ENCODE measurements at places on chromosomes 2 and 18.

DNA sequence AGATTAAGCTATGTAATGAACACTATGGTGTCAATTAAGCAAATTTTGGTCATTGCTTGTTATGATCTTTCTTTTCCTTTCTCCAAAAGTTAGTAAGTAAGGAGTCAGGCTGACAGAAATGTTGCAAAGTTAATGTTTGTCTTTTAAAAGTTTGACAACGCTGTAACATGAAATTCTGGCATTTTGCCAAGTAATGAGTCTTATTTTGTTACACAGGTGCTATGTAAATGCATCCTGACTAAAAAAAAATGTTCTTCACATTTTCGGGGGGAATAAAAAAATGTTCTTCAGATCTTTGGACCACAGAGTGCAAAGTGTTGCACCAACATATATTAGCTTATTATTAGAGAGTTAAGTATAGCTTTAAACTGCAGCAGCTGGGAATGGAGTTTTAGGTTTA, 54.8 kb upstream of the PROKR1 start:
- no peak for DNase-seq

- no peak for DNase-seq
Measured at GRCh38 chr2:174544156-174544555, 53.4 kb downstream of the WIPF1 start.

DNA sequence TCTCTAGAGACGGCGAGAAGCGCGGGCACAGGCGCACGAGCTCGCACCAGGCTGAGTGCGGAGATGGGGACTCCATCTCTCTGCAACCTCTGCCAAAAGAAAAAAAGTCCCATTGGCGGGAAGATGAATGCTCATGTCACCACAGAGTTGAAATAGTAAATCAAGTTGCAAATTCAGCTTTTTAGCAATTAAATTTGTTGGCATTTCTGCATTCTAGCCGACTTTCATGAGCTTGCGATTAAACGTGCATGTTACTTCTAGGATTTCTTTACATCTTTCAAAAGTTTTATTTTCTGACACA, 588 bp downstream of the CHAC2 start:
- DNase-seq: no peak

DNA sequence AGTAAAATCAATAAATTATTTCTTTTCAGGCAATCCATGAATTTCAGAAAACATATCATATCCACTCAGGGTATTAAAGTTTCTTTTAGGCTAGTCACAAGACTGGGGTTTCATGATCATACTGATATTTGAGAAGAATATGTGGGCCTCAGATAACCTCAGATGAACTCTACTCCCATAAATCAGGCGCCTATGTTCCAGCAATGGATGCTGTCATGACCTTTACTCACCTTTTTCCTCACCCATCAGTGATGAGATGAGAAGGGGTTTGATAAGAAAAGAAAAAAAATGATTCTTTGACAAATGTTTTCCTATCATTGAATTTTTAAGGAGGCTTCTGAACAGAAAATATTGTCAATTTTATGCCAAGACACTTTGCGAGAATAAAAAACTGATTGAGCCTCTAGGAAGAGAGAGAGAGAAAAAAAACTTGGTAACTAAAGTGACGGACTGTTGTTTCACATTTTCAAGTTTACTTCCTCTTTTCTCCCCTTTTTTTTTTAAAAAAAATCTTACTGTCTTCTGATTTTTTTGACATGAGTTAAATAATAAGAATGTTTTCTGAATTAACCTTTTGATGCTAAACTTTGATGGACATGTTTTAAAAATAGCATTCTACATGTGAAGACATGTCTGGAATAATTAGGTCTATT, 309.1 kb upstream of the MAP2 start:
- DNase-seq: no peak

DNA sequence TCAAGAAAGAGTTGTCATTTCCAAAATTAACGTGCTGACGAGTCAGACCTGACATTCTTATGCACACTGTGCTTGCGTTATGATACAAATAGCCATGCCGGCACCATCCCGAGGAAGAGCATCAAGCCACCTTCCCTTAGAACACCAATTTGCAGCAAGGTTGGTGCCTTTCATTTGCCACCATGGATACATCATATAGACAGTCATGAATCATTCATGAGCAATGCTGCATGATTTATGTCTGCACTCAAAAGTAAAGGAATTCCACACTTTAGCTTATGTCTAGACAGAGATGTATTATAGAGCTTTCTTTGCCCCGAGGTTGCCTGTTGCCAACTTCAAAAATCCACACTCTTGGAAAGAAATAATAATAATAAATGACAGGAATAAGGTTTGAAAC, 166.9 kb downstream of the VWC2L start:
- DNase-seq: no peak

DNA sequence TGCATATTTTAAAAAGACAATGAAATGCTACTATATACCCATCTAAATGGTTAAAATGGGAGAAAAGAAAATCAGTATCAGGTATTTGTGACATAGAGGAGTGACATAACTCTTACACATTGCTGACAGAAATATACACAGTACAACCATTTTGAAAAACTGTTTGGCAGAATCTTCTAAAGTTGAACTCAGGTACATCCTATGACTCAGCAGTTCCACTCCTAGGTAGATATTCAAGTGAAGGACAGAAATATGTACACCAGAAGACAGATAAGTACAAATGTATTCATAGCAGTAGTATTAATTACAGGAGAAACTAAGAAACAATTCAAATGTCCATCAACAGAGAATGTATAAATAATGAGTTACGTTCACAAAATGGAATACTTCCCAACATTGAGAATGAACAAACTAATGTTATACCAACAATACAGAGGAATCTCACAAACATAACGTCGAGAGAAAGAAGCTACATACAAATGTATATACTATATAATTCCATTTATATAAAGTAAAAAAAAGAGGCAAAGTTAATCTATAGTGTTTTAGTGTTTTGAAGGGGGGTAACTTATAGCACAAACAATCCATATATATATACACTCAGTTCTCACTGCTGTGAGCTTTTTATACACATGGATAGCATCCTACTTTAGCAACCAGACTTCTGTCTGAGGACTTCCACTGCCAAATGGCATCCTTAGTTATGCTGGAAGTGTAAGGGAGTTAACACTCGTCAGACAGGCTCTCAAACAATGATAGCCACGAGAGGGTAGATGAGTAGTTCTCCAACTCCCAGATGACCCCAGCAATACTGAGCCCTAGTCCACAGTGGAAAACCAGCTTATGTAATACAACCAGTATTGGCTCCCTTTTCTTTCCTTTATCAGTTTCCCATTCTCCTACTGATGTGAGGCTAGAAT, 172.5 kb downstream of the NBAS start:
- DNase-seq: no peak

- no peak for DNase-seq
Measured at GRCh38 chr2:208320686-208321085, 54.6 kb downstream of the PIKFYVE start.

DNA sequence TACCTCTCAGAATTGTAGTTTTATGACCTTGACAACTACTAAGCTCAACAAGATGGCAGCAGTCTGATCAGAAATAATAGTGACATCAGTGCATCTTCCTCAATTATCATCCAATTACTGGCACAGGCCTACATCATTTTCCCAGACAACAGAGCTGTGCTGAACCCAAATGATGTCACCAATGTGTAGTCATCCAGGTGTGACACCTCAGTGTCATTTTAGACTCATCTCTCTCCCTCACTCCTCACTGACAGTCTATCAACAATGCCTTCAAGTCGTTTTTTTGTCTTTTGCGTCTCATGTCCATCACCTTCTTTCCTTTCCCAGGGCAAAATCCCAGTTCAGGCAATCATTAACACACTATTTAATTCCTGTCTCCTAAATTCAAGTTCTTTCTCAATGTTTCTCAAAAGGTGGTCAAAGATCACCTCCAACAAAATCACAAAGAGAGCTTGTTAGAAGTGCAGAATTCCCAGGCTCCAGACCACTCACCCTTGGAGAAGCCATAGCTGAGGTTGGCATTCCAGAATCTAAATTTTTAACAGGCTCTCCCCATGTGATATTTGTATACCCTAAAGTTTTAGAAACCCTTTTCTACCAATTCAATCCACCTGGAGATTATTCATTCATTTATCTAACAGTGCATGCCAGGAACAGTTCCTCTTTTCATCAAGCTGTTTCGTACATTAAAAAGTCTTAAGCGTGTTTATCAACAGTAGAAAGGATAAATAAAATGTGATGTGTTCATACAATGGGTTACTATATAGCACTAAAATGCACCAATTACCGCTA, 125.3 kb upstream of the KLF7 start:
- DNase-seq: no peak

GRCh38 chr2:5433855-5434254, 258.3 kb upstream of the SOX11 start:
- DNase-seq: no peak

GRCh38 chr2:100986157-100986556, 15.9 kb upstream of the RPL31 start:
- no peak for DNase-seq

DNA sequence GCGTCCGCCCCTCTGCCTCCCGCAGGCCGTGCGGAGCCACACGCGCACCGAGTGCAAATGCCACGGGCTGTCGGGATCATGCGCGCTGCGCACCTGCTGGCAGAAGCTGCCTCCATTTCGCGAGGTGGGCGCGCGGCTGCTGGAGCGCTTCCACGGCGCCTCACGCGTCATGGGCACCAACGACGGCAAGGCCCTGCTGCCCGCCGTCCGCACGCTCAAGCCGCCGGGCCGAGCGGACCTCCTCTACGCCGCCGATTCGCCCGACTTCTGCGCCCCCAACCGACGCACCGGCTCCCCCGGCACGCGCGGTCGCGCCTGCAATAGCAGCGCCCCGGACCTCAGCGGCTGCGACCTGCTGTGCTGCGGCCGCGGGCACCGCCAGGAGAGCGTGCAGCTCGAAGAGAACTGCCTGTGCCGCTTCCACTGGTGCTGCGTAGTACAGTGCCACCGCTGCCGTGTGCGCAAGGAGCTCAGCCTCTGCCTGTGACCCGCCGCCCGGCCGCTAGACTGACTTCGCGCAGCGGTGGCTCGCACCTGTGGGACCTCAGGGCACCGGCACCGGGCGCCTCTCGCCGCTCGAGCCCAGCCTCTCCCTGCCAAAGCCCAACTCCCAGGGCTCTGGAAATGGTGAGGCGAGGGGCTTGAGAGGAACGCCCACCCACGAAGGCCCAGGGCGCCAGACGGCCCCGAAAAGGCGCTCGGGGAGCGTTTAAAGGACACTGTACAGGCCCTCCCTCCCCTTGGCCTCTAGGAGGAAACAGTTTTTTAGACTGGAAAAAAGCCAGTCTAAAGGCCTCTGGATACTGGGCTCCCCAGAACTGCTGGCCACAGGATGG, 7.1 kb upstream of the WNT10A start:
- no peak for DNase-seq

GRCh38 chr2:42368817-42369531, 8.0 kb upstream of the COX7A2L start:
- no peak for DNase-seq

DNA sequence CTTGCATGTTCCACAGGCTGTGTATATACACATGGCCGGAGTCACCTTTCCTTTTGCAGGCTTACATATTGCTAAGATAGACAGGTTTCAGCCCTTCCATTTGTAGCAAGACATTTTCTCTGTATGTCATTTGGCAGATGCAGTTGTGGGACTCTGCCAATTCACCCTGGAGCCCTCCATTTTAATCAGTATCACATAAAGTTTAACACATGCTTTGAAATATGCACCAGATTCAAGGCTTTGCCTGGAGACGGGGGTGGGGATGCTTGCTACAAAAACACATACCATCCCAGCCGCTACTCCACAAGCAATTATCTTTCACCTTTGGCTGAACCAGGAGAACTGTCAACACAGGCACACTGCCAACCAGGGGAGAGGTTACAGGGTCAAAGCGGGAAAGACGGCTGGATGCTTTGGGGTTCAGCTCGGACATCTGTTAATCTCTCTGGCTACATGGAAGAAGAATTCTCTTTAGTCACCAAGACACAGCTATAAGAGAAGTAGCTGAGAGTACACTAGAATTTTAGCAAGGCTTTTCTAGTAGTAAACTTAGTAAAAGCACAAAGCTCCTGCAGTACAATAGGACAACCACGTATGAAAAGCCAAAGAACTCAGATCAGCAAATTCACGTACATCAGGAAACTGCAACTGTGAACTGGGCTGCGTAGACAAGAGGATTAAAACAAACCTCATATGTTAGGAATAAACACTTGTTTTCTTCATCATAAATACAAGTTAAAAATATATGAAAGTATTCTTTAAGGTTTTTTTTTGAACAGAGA, 130.9 kb downstream of the EXOC6B start:
- no peak for DNase-seq

DNA sequence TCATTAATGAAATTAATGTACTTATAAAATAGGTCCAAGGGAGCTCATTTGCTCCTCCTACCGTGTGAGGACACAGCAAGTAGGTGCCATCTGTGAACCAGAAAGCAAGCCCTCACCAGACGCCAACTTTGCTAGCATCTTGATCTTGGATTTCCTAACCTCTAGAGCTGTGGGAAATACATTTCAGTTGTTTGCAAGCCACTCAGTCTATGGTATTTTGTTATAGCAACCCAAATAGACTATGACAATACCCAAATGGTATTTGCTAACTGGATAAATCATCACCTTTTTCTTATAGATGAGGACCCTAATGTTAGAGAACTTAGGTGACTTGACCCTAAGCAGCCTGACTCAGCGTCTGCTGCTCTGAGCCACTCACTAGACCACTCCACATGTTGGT, 379.6 kb downstream of the HRH4 start:
- no peak for DNase-seq

GRCh38 chr18:62445386-62445917, 77.4 kb upstream of the ZCCHC2 start:
- no peak for DNase-seq

- DNase-seq: no peak
Measured at GRCh38 chr18:45050712-45051601, 370.3 kb downstream of the SETBP1 start.

DNA sequence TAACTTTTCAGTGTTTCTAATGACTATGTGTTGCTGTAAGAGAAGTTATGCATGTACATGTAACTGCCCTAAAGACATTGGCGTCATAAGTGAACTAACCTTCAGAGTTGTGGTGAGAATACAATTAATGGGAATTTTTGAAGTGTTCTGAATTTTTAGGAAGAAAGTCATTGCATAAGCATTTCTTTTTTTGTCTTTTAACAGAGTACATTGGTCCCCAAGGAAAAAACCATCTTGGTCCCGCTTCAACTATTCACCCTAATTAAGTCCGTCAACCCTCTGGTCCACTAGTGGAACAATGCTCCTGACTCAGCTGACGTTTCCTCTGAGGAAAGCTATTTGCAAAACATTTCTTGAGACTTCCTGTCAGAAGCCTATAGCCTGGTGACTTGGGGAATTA, 41.1 kb upstream of the VIT start:
- DNase-seq: no peak

DNA sequence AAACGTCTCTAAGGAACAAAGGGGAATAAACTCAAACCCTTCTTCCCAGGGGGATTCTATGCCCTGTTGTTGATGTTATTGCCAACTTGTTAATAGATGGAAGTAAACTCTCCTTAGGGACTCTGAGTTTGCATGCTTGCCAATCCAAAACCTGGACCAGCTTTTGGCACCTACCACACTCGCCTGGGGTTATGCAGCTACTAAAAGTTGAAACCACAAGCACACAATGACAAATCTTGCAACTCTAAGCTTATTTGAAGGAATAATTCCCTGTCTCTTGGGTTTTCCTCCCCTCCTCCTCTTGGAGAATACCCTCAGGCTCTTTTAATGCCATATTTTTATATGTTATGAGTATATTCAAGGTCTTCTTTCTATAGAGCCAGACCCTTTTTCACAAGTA, 484.1 kb downstream of the FBXO15 start:
- DNase-seq: no peak

- no peak for DNase-seq
Measured at GRCh38 chr18:63137999-63138435, 181.6 kb downstream of the BCL2 start.

GRCh38 chr2:144015655-144016245, 504.2 kb downstream of the ZEB2 start:
- DNase-seq: no peak
